ENCODE measurements at places on chromosomes 7 and 10.

GRCh38 chr7:95927756-95928155 is 155.4 kb downstream of the DYNC1I1 start:
- DNase-seq = peak; percentile 73

DNA sequence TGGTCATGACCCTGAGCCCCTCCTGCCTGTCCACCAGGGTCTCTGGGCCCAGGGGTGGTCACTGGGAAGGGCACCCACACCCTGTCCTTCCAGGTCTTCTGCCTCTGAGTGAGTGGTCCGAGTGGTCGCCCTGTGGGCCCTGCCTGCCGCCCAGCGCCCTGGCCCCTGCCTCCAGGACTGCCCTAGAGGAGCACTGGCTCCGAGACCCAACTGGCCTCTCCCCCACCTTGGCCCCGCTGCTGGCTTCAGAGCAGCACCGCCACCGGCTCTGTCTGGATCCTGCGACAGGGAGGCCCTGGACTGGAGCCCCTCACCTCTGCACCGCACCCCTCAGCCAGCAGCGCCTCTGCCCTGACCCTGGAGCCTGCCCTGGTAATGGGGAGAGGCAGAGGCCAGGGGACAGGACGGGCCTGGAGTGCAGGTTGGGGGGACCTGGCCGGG is 13.9 kb upstream of the ZNF862 start:
- DNase-seq = no peak

GRCh38 chr7:1348096-1348822 is 111.0 kb downstream of the MICALL2 start:
- no peak for DNase-seq

GRCh38 chr7:117675497-117676435 is 195.9 kb downstream of the CFTR start:
- no peak for DNase-seq

- no peak for DNase-seq
These were observed 819.2 kb downstream of the CCSER2 start for GRCh38 chr10:85147346-85148250.

- no peak for DNase-seq
These were observed 247.8 kb downstream of the EBF3 start for GRCh38 chr10:129716211-129716681.

- DNase-seq = no peak
These were observed 104.5 kb downstream of the CXCL12 start for GRCh38 chr10:44280226-44281014.

GRCh38 chr10:107163881-107164861 is at the start of gene SORCS1:
TSS of gene SORCS1 (minus strand) at chr10:107164706.
- DNase-seq = no peak

- peak; percentile 91 for DNase-seq
These were observed at the start of gene BET1 for GRCh38 chr7:94004024-94004951. TSS of gene BET1 (minus strand) at chr7:94004355. CDS start at chr7:94004216, 139 bp downstream.

GRCh38 chr10:69869291-69869961 is 67.7 kb downstream of the COL13A1 start:
- no peak for DNase-seq

- DNase-seq = no peak
These were observed 733.7 kb upstream of the IGFBP3 start for GRCh38 chr7:46654546-46655443.

- DNase-seq = no peak
These were observed 25.7 kb downstream of the PRKAG2 start for GRCh38 chr7:151851145-151851751.

GRCh38 chr7:4099651-4100050 is 582.4 kb upstream of the FOXK1 start:
- no peak for DNase-seq

DNA sequence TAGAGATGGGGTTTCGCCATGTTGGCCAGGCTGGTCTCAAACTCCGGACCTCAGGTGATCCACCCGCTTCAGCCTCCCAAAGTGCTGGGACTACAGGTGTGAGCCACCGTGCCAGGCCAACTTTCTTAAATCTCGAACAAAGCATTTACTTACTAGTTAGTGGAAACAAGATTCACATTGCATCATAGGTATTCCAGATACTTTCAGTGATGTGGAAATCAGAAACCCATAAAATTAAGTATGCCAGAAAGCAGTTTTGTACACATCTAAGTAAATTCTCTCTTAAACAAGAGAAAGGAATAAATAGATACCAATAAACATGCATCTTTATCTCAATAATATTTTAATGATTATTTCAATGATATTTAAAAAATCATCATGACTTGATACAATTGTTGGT is 75.5 kb downstream of the DGKI start:
- DNase-seq = no peak

DNA sequence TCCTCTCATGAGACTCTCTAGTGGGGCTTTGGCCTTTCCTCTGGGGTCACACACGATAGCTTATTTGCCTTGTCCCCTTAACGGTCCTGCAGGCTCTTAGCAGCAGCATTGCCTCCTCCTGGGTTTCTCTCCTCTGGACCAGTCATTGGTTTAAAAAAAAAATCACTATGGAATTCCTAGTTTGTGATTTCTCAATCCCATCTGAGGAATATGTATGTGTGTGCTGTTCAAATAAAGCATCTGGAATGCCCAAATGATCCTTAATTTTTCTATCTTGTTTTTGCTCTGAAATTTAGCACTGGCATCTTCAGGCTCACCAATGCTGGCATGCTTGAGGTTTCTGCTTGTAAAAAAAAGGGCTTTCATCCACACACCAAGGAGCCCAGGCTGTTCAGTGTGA is 30.5 kb downstream of the ACTA2 start:
- no peak for DNase-seq

DNA sequence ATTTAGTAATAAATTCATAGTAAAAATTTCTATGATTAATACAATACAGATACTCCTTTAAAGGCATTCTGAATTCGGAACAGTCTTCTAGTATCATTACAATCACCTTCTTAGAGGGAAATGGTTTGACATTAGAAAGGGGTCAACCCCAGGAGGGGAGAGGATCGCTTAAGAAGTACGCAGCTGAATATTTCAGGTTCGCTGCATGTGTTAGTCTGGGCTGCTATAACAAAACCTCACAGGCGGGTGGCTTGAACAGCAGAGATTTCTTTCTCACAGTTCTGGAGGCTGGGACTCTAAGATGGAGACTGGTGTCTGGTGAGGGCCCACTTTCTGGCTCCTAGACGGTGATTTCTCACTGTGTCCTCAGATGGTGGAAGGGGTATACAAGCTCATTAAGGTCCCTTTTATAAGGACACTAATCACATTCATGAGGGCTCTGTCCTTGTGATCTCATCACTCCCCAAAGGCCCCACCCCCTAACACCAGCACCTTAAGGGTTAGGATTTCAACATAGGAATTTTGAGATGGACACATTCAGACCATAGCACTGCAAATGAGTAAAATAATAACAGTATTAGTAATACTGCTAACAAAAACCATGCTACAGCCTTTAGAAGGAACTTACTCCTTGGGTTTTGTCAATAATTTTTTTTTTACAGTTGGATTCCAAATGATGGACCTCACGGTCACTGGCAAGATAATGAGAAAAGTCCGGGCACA is 34.0 kb downstream of the GNA12 start:
- DNase-seq = no peak

- DNase-seq = no peak
These were observed 110.5 kb upstream of the INSIG1 start for GRCh38 chr7:155187061-155187785.

GRCh38 chr10:51103554-51104217 is 29.4 kb downstream of the PRKG1 start:
- no peak for DNase-seq

- no peak for DNase-seq
These were observed 280.5 kb downstream of the KIF20B start for GRCh38 chr10:89981891-89982290.

GRCh38 chr10:1573981-1574380 is 163.3 kb downstream of the ADARB2 start:
- no peak for DNase-seq

- no peak for DNase-seq
These were observed 992.3 kb downstream of the KCNMA1 start for GRCh38 chr10:76645341-76645740.

DNA sequence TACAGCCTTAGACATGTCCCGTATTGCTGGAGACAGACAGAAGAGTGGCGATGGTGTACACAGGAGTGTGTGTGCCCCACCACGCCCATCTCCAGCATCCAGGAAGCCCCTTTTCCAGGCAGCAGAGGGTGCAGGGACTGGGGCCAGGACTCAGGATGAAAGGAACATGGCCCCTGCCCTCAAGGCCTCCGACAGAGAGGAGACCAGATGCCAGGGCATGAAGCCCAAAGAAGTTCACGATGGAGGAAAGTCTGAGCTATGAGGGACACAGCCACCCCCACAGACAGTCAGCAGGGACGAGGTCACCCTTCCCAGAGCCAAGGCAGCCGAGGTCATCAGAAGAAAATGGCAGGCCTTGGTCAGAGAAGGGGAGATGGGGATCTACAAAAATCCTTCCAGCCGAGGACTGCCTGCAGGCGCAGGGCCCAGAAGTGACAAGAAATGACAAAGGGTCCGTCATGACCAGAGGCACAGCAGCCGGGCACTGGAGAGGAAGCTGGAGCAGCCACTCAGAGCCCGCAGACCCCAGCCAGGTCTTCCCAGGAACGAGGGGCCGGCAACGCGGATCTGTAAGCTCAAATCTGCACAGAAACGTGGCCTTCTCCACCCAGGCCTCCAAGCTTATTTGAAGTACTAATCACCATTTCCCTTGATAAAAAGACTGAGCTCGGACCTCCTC is 78.7 kb upstream of the PPP2R2D start:
- no peak for DNase-seq

DNA sequence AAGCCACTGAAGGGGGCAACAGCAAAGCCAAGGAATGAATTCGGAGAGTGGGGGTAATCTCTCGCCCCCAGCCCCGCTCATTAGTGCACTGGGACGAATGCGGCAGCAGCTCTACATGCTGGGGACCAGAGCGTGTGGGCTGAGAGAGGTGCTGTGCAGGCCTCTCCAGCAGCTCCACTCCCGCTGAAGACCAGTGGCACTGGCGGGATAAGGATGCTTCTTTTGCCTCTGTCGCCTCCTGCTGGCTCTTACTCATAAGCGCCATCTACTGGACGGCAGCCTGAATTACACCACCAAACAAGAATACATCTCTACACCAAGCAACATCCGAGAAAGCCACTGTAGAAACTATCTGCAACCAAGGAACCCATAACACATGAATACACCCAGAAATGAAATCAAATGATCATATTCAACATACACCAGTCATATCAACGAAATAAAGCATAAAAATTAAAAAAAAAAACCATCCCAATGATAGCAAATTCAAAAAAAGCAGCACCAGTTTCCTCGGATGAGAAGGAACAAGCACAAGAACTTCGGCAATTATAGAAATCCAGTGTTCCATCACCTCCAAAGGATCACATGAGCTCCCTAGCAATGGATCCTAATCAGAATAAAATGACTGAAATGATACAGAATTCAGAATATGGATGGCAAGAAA is 79.0 kb upstream of the TMEM168 start:
- DNase-seq = peak; percentile 37

DNA sequence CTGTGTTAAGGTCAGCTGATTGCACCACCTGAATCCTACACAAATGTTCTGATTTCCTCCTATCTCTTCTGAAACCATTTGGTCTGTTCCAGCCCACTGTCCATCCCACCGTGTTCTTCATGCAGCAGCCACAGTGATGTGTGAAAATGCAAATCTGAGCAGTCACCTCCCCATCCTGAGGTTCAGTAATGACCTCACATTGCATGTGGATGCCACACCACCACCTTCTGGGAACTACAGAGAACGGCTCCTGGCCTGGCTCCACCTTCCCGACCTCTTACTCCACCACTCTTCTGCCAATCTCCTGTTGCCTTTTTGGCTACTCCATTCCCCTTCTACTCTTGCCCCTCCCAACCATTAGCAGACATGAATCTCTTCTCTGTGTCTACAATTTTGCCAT is 244.4 kb downstream of the TNS3 start:
- DNase-seq = no peak

GRCh38 chr7:151923097-151923876 is 33.0 kb upstream of the GALNTL5 start:
- DNase-seq = no peak

- DNase-seq = no peak
These were observed 189.3 kb downstream of the KLF6 start for GRCh38 chr10:3595736-3596135.

- DNase-seq = no peak
These were observed 12.4 kb upstream of the ARHGAP12 start for GRCh38 chr10:31940839-31941653.

DNA sequence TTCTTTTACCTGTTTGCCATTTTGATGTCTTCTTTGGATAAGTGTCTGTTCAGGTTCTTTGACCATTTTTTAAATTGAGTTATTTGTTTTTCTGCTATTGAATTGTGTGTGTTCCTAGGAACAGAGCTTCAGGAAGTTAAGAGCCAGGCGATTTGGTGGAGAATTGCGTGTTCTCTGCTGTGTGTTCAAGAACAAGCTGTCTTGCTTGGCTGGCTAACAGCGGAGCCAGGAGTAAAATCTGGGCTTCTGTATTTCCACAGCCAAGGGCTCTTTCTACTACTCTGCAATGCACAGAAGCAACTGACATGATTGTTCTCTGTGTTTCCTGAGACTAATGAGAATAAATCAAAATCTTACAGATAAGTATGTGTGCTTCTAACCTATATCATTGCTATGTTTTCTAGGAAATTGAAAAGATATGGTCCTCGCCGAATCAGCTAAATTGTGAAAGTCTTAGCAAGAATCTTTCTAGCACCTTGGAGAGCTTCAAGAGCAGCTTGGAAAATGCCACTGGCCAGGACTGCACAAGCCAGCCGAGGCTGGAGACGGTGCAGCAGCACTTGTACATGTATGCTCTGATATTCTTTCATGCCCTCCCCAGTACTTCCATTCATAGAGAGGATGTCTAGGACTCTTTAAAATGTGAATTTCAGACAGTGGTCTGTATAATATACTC is 124.2 kb downstream of the ABCA13 start:
- DNase-seq = no peak

GRCh38 chr10:3701491-3701890 is 83.5 kb downstream of the KLF6 start:
- DNase-seq = no peak

DNA sequence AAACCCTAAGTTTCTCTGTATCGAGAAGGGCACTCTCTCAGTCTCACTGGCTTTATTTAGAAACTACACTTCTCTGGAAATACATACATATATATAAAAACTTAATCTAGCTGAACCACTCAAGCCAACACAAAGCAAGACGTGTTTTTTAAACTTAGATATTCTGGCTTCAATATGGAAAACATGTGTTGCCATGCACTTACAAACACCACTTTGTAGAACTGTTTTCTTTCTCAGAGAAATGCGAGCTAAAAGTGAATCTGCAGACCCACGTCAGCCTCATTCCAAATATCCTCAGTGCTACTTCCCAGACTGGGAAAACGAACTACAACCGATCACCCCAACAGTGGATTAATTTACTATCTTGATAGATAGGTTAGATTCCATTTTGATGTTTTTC is 1.7 kb downstream of the CCDC3 start:
- no peak for DNase-seq

- no peak for DNase-seq
These were observed 386.2 kb downstream of the KCNMA1 start for GRCh38 chr10:77251297-77252013.

DNA sequence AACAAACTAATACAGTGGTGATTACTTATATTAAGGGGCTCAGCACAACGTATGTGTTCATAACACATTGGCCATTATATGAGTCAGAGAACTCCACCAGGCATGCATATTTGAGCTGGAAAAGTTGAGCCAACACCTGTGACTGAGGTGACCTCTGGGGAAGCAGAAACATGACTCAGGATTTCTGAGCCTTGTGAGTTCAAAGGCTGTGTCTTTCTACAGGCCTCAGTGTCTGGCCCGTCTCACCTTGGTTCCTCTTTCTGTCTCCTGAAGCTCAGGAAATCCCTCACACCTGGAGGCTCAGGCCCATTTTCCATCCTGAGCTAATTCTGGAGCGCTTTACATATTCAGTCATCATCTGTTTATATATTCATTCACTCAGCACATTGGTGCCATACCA is 230.9 kb upstream of the AGK start:
- no peak for DNase-seq

All from NK-92 treated with Interleukin-12 subunit alpha and Interleukin-12 subunit beta, amount 100 ng/mL, for 24 hours (cell line).